ENCODE measurements at places on chromosomes 16 and 17. TPM values are rescaled to one million over a fixed set of nuclear protein-coding genes. Genes with fewer than 3 reads are reported as not detected.
A peak's percentile ranks its signal among the peaks of the same experiment; 100 is the strongest.

ASPHD1 gene
- 2.2 TPM for total RNA-seq

DNA sequence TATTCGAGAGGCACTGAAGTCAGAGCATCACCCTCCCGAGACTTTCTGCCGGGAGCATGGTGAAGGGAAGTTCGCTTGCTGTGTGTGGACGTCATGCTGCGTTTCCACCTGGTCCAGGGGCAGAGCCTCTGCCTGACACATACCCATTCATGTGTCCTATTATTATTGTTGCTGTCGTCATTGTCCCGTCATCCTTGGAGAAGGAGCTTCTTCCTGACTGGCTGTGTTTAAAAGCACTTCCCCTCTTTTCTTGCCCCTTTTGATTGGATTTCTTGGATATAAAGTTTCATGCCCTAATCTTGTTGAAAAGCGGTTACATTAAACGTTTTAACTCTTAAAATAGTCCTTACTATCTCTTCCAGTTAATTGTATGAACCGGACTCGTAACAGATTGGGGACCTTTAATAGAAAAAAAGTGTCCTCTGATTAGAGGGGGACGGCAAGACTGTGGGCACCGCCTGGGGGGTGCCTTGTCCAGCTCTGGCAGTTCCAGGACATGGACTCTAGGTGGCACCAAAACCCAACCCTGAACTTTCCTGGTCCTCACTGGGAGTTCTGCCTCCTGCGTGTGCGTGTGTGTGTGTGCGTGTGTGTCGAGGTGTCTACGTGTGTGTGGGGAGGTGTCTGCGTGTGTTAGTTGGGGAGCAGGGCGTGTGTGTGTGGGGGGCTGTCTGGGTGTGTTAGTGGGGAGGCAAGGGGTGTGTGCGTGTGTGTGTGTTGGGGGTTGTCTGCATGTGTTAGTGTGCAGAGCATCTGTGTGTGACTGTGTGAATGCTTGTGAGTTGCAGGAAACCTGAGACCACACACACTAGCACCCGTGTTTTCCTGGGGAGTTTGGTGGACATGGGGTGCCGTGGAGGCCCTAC is 133.3 kb upstream of the CIBAR2 start:
- DNase-seq: peak; percentile 82

DNA sequence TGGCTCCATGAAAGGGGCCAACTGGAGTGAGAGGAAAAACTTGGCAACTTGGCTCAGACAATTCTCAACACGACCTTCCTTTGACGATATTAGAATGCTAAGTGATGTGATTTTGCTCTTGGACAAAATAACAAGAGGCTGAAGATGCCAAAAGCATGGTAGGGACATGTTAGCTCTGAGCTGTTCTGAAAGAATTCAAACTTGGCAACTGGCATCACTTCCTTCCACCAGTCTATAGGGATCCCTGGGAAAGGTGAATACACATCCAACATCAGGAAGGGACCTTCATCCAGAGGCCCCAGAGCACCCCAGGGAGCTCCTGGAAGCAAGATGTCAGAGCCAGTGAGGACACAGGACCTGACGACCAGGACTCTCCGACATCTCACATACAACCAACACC is 4.3 kb downstream of the KRT37 start:
- DNase-seq: no peak

DNA sequence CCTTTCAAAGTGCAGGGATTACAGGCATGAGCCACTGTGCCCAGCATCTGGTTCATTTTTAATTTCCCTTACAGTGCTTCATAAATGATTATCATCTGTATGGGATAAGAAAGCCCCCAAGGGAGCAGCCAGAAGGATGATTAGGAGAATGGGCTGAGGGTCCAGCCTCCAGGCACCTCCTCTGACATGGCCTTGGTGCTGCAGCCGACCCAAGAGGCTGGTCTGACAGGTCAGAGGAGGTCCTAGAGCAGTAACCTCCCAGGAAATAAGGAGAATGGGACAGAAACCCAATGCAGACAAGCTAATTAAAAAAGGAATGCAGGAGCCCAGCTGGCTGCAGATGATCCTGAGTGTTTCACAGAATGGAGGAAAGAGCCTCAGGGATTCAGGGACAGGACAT is 29.0 kb downstream of the MRC2 start:
- no peak for DNase-seq

KRT27 gene
- not detected for total RNA-seq

DNA sequence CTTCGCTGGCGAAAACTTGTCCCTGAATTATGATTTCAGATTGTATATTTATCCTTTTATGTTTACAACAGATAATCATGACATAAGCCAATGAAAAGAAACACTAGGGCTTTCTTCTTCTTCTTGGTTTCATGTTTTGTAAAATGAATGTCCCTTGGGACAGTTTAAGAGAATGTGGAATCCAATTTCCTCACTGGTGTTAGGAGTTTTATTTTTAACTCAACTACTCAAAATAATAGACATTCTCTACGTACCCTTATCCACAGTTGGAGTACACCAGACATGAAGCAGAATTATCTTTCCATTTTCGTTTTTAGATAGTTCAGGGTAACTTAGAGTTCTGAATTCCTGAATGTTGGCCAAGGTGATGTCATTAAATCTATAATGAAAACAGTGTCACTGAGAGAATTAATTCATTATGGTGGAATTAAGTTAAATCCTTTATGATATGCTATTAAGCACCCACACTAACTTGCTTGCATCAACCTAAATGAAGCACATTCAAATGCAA is 43.4 kb downstream of the IRX6 start:
- DNase-seq: no peak
